ENCODE measurements at places on chromosomes 7 and 10.

DNA sequence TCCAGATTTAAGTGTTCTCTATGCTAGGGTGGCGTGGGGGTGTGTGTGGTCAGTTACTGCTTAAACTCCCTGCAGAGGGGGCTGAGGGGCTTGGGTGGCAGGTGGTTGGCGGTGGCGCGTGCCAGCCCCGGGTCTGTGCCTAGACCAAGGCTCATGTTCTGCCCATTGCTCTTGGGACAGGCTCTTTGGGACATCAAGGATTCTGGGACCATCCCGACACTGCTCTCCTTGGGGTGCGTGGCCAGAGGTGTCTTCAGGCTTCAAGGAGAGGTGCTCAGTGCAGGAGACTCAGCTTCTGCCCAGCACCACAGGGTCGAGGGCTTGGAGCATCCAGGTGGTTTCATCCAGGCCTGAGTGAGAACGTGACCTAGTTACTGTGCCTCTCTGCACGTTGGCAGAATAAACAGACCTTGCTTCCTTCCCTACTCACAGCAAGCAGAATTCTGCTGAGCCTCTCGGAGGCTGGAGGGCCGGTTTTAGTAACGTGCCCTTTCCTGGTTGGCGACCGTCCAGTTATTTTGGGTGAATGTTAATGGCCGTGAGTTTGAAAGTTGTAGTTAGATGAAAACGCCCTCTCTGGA is 39.9 kb downstream of the CAMK1D start:
- DNase-seq, result peak; percentile 57

DNA sequence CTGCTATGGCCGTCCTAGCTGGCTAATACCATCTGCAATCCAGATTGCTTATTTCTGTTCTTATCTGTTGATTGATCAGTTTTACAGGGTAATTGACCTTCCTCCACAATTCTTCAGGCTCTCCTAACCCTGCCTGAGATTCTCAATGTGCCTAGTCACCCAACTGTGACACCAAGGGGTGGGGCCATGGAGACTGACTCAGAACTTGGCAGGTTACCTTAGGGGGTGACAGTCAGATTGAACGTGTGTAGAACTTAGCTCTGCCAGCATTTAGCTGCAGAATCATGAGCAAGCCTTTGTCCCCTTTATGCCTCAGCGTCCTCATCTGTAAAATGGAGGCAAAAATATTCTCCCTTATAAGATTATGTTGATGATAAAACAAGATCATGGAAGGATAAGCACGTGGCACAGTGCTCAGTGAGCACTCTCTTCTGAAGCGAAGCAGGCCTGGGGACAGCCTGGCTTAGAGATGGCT is 19.1 kb upstream of the LEP start:
- no peak for DNase-seq

- DNase-seq, result no peak
Observed at GRCh38 chr10:52004342-52004949, 305.1 kb upstream of the CSTF2T start.

- no peak for DNase-seq
Observed at GRCh38 chr10:110167149-110167548, 40.3 kb upstream of the MXI1 start.

GRCh38 chr7:157574120-157574825 is 237.5 kb downstream of the DNAJB6 start:
- DNase-seq, result no peak

GRCh38 chr7:1057416-1058291 is 13.3 kb downstream of the GPR146 start:
- DNase-seq, result no peak

DNA sequence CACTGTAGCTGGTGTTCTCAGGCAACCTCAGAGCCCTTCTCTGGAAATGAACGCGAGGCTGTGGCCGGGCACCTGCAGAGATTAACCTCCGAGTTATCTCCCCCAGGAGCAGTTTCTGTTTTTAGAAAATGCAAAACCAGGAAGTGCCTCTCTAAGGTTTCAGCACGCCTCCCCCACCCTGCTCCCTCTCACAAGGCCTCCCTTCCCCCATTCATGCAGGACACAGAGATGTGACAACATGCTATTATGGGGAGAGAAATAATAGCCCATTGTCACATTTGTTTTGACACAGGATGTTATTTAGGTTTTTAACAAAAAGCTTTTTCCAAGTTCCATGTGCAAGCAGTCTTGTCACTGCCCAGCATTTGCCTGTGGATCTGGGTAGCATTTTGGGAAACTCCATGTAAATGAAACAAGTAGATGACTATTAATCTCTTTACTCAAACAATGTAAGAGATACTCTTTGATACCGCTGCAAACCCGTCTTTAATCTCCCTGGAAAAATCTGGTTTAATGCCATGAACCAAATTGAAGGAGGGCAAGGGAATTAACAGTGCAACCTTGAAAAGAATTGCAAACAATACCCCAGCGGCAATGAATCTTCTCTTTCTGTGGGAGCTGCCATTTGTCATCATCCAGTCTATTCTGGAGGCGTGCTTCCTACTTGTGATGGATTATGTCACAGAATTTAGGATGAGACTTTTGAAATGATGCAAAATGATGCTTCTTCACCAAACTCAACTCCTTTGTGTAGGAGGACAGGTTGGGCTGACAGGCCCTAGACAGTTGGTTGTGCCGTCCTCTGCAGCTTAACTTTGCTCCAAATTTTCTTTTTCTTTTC is 86.5 kb upstream of the NMT2 start:
- DNase-seq, result peak; percentile 85

- DNase-seq, result no peak
Observed at GRCh38 chr10:7887174-7887816, 69.0 kb downstream of the TAF3 start.

DNA sequence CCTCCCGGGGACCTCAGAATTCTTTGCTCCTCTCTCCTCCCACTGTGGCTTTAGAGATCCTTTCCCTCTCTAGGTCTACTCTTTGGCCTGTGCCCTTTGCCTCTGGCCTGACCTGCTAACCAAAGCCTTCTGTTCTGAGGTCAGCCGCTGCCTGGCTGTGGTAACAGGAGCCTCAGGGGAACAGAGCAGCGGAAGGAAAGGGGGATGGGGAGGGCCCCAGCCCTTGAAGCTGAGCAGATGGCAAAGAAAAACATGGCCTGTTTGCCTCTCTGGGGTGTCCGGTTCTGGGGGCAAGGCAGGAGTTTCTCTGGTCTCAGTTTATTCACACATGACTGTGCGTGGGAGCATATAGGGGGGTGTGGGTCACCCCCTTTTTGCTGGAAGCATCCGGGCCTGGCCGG is 28.2 kb downstream of the COL26A1 start:
- no peak for DNase-seq

Measured in NCI-H1417 (cell line).